ENCODE measurements at places on chromosomes 11 and 22. TPM values are rescaled to one million over a fixed set of nuclear protein-coding genes. Genes with fewer than 3 reads are reported as not detected.

Gene SSTR3
- not detected for total RNA-seq

Gene SLC17A6
- not detected for total RNA-seq

Gene CATSPER1
- 0.19 TPM for total RNA-seq

Gene TXN2
- 9.9 TPM for total RNA-seq

Gene KREMEN1
- total RNA-seq, result 1.3 TPM

Gene OR52N4
- not detected for total RNA-seq

Gene ST14
- total RNA-seq, result under 0.01 TPM

Gene BLID
- 20.0 TPM for total RNA-seq

Gene FIBIN
- total RNA-seq, result 2.3 TPM

Gene HEPN1
- not detected for total RNA-seq

Gene OR8G1
- not detected for total RNA-seq

Gene VSTM5
- total RNA-seq, result under 0.01 TPM
